ENCODE measurements at places on chromosomes 3 and 15.

DNA sequence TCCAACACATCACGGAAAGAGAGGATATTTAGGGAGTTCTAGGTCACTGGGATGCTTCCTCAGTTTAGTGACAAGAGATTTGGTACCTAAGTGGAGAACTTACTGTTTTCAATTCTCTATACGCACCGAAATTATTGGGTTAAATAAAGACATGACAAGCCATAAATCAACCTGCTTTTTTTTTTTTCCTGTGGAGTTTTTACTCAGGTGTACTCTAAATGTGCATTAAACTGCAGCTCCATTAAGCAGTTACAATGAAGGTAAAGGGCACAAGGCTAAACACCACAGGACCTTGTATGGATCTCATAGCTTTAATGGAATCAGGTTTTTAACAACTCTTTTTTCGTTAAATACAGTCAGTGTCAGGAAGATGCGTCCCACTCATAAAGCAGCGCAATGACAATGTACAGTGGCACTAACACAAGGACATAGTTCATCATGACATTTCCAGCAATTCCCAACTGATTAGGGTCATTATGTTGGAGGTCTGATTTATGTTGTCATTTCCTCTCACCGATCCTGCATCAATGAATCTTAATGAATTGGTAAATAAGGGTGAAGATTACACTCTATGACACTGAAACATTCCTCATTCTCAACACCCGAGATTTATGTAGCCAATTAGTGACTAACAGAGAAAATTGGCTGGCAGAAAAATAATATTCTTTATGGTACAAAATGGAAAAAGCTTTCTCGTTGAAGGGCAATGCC is 355.2 kb downstream of the FOXP1 start:
- DNase-seq, result no peak

DNA sequence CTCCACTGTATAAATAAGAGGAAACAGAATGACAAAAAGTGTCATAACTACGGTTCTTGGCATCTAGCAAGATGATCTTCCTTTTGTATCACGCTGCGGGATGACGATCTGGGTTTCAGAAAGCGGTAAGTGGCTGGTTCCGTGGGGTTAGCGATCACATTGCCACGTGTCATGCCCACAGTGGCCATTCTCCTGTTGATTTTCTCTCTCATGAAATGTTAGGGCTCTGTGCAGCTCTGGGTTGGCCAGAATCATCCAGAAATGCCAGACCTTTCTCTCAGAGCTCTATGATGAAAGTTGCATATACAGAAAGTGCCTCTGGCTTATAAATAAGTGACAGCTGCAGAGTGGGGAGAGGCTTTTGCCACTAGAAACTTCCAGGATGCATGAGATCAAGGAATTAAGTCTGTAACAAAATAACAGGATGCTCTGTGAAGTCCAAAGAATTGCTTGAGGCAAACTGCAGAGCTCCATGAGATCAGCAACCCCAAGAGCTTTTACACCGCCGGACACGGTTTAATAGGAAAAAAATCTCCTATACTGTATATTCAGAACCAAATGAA is 71.6 kb downstream of the ABTB1 start:
- DNase-seq, result peak; percentile 23

DNA sequence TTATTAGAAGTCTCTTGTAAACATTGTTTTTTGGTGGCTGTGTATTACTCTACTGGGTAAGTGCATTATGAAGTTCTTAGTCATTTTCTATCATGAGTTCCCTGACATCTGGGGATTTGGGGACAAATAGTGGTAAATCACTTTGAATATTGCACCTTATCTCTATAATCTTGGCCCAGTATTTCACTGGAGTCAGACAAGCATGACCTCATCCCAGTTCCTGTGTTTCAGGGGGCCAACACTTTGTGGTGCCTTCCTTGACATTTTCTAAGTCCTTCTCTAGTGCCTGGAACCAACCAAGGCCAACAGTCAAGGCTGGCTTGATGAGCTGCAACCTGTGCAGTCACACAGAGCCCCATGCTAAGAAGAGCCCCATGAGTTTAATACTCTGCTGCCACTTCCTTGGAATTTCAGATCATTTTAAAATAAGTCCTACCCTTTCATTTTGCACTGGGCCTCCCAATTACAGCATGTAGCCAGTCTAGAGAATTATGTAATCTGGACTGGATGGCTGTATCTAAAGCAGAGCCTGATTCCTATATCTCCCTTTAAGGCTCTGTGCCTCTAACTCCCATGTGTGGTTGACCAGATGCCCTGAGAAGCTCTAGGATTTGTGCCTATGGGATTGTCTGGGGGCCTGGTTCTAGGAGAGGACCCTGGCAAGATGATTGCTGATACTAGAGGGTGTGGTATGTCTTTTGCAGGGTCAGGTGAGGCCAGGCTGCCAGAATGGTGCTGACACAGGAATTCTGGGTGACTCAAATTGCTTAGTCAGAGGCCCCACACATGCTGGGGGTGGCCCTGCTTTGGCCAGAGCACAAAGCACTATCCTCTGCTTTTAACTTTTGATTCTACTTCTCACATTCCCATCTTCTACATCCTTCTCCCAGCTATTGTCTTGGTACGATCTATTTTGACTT is 319.6 kb upstream of the TBC1D5 start:
- DNase-seq, result no peak

DNA sequence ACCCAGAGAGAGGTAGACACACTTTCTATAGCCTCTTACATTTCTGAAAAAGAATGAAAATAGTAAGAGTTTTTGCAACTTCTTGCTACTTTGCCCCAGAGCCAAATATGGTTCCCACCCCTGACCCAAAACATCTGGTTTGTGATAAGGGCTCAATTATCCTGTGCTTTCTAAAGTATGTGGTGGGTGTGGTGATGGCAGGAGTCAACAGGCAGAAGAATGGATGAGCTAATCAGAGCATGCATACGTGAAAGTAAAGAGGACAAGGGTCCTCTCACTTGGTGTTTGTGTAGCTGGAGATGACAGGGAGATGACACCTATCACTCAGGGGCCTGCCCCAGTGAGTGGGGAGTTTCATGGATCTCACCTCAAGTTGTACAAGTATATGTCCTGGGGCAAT is 19.1 kb downstream of the KBTBD8 start:
- DNase-seq, result no peak

DNA sequence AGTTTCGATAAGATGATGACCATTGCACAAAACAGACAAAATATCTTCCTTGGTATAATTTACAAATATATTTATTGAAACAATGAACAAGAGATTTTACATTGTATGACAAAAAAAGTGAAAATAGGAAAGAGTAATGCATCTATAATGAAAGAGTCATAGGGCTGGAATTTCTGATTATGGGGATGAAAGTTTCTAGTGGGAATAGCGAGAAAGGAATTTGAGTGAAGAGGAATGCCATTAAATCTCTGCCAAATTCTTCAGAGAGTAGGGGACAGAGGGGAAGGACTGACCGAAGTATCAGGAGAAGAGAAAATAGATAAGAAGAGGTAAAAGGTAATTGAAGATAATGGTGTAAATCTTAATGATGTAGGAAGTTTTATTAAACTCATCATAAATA is 125.4 kb downstream of the VGLL3 start:
- no peak for DNase-seq

- DNase-seq, result no peak
These were observed 58.5 kb downstream of the RPL22L1 start for GRCh38 chr3:170811515-170811914.

DNA sequence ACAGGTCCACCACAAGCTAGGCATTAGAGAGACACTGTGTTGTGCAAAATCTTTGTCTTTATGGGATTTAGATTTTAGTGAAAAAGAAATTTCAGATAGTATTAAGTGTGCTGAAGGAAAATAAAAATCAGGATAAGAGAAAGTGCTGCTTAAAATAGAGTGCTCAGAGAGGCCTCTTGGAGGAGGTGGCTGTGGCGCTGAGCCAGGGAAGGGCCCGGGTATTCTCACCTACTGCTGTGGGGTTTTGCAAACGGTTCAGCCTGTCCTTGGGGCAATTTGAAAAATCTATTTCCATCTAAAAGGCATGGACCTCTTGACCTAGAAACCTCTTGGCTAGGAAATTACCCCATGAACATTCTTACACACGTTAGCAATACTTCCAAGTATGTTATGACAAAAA is 267.7 kb downstream of the TJP1 start:
- DNase-seq, result peak; percentile 66

All from sciatic nerve (tissue), 2 donors.